ENCODE measurements at places on chromosomes 4 and X.

GRCh38 chr4:94559351-94559806 lies 107.6 kb downstream of the PDLIM5 start:
- no peak for DNase-seq

DNA sequence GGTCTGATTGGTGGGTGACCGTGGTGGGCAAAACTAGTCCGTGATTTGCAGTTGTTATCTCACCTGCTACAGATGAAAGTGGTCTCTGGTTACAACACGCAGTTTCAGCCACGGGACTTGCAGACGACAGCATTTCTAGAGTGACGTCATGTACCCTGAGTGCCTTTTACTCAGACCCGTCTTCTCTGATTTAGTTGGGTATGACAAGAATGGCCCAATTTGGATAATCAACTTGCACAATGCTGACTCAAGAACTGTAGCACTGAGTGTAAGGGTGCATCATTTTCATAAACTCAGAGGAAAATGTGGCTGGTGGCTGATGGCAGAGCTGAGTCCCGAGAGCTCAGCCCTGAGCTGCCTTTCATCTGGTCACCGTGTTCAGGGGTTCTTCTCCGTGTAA lies 281.4 kb upstream of the FRG1 start:
- no peak for DNase-seq

DNA sequence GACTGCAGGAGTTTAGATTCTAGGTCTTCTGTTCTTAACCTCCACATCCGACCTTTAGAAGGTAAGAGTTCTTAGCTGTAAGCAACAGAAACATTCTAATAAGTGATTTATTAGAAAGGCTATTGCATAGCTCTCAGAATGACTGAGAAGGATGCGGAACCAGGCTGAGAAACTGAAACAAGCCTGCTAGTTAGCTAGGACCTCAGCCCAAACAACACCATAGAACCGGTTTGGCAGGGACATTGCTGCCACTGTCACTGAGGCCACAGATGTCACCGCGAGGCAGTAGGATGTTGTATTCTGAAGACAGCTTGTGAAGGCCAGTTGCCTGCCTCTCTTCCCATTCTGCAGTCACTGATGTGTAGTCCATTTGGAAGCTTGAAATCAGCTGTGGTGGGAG lies 160.0 kb upstream of the ARX start:
- DNase-seq, result no peak

DNA sequence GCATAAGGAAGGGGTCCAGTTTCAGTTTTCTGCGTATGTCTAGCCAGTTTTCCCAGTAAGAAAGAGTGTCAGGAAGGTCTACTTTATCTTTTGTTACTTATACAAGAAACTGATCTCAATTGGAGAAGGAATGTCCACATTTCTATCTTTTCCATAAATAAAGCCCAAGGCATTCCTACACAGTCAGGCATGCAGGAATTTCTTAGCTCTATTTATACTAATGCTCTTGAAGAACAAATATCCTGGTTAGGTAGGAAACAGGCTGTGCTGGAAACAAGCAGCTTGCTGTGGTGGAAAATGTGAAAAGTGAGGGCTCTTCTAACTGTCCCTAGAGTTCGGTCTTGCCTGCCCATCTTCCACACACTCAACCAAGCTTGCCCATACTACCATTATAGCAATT lies 37.9 kb upstream of the PITX2 start:
- DNase-seq, result no peak

DNA sequence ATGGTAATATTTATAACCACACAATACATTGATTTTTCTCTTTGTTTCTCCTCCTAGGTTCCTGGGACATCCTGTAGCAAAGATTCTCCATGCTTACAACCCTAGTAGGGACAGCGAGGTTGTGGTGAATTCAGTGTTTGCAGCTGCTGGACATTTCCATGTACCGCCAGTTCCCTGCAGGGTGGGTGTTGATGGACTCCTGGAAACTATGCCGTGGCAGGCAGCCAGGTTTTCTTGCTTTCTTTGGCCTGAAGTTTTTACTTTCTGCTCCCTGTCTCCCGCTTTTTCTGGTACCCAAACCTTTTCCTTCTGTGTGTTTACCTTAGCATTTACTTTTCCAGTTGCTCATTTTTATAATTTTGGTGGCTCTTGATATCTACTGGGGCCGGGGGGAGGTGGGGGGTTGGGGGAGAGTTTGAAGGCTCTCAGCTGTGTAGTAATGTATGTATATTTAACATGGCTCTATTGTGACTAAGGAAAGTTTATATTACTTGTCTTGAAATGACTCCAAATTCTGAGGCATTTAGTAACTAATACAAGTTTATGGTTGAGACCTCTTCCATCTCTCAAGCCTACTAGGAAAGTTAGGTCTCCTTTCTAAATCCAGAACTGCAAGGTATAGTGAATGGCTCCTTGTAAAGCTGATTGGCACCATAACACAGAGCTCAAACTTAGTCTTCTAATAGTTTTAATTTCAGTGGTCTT lies 89.7 kb downstream of the TMEM131L start:
- peak; percentile 44 for DNase-seq

DNA sequence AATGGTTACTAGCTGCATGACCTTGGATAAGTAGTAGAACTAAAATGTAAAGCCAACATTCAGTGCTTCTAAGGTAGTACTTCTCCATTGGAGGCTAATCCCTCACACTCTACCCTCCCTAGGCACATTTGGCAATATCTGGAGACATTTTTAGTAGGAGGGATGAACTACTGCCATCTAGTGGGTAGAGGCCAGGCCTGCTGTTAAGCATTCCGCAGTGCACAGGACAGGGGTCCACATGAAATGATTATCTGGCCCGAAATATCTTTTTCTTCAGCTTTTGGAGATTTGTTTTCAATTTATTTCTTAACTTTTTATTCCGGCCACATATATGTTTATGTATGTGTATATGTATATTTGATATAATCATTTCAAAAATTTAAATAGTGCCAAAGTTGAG lies 36.0 kb upstream of the SPANXC start:
- peak; percentile 13 for DNase-seq

Data from HCEC 1CT (cell line).